ENCODE measurements at places on chromosomes 7 and 10.

DNA sequence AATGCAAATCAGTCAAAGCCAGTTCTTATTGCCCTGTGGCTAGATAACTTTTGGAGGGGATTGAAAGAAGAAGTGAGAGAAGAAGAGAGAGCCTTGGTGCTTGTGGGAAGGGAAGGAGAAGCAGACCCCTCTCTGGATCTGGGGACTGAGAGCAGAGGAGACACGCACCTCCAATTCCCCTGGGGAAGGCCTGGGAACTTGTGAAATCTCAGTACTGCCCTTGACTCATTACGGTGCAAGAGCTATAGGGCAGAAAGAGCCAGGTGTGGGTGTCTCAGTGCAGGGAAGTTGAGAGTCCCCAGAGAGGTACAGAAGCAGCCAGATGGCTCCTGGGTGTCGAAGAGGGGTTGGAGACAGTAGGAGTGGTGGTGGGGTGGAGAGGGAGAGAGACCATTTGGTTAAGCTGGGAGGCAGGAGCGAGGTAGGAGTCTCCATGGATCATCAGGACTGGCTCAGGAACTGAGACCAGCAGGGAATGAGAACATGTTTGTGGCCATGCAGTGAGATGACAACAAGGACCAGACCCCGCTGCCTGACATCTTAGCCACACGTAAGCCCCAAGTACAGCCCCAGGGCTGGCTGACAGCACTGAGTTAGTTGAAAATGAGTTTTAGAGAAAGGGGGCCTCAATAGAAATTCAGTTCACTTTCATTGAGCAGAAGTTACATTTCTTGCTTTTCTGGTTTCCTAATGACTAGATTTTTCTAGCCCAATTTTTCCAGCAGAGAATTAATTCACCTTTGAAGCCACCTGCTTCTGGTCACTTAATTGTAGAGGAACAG lies 238.2 kb downstream of the BUB3 start:
- DNase-seq, result no peak

GRCh38 chr10:97089209-97089870 lies 96.4 kb downstream of the SLIT1 start:
- no peak for DNase-seq

DNA sequence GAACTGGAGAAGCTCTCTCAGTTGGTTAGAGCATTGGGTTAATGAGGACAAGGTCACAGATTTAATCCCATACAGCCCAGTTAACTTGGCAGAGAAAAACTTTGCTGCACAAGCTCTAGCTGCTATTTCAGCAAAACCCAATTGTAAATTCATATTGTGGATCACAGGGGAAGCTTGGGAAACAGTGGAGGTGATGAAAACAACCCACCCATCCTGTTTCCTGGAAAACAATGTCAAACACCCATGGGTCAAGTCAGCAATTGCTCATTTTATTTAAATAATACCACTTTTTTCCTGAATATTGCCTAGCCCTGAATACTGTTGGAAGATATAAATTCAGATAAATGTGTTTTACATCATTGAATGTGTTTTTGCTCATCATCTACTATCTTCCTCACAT lies 900.6 kb upstream of the LRRTM3 start:
- no peak for DNase-seq

GRCh38 chr7:17195576-17195975 lies 102.9 kb upstream of the AHR start:
- no peak for DNase-seq

DNA sequence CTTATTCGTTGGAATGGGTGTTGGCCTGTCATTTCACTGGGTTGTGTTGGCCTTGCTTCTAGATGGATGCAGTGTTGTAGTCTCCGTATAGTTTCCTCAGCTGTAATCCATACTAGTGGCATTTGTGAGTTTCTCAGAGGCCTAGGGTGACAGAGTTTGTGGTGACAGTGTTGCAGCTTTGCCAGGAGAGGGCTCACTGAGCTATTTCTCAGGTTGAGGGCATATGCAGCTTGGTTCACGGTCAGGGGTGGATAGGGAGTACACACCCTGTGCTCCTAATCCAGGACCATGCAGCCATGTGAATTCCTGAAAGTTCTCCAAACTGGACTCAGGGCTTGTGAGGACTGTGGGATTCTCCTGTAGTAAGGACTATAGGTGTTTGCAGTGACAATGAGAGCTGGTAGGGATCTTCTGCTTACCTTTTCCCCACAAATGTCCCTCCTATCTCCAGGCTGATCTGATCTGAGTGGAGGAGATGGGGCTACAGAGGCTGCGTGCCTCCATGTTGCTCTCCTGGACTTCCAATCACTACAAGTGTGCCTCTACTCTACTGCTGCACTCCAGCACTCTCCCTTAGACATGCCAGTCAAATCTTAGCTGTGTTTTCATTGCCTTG lies 229.0 kb downstream of the STK31 start:
- peak; percentile 59 for DNase-seq

DNA sequence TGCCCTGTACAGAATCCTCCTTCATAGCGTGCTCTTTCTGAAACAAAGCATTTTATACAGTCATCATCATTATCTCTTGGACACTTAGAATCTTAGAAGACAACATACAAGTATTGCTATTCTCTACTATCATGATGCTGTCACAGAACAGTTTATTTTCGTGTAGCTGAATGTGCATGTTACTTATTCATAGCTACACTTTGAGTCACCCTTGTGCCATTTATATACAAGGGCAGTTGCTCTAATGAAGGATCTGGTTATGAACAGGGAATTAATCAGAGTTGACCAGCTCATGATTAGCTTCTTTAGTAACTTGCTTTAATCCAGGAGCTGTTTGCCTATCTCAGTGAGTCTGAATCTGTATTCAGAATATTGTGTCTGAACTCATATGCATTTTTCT lies 11.2 kb downstream of the CASP2 start:
- DNase-seq, result no peak

- no peak for DNase-seq
Observed at GRCh38 chr10:26723016-26723415, 25.5 kb downstream of the PDSS1 start.

- no peak for DNase-seq
Observed at GRCh38 chr10:49187950-49188761, at the start of gene TMEM273. Gene TMEM273 (minus strand): TSS chr10:49188391. CDS start chr10:49188336, 55 bp downstream.

Data from NCI-H510A treated with DMSO at 0.1 percent for 48 hours (cell line).